ENCODE measurements at places on chromosomes 12 and 14.

- DNase-seq, result no peak
These were observed 14.6 kb upstream of the DDHD1 start for GRCh38 chr14:53167602-53168328.

GRCh38 chr12:79452906-79453305 lies 237.9 kb downstream of the PAWR start:
- DNase-seq, result no peak

- DNase-seq, result no peak
These were observed 2.8 kb downstream of the PRMT8 start for GRCh38 chr12:3493859-3494176.

- no peak for DNase-seq
These were observed 77.4 kb upstream of the ANO4 start for GRCh38 chr12:100716945-100717732.

DNA sequence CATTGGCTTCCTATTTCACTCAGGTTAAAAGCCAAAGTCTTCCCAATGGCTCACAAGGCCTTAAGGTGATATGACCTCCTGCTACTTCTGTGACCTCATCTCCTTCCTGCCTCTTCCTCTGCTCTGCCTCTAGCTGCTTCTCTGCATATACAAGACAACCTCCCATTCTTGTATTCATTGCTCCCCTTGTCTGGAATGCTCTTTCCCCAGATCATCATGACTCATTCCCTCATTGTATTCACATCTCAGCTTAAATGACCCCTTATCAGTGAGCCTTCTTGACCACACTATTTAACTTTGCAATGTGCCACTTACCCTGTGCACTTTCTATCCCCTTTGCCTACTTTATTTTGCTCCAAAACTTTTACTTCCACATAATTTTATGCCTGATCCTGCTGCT lies 90.2 kb downstream of the PPP1R12A start:
- no peak for DNase-seq

- no peak for DNase-seq
These were observed 42.5 kb upstream of the PPM1H start for GRCh38 chr12:62977418-62977817.

DNA sequence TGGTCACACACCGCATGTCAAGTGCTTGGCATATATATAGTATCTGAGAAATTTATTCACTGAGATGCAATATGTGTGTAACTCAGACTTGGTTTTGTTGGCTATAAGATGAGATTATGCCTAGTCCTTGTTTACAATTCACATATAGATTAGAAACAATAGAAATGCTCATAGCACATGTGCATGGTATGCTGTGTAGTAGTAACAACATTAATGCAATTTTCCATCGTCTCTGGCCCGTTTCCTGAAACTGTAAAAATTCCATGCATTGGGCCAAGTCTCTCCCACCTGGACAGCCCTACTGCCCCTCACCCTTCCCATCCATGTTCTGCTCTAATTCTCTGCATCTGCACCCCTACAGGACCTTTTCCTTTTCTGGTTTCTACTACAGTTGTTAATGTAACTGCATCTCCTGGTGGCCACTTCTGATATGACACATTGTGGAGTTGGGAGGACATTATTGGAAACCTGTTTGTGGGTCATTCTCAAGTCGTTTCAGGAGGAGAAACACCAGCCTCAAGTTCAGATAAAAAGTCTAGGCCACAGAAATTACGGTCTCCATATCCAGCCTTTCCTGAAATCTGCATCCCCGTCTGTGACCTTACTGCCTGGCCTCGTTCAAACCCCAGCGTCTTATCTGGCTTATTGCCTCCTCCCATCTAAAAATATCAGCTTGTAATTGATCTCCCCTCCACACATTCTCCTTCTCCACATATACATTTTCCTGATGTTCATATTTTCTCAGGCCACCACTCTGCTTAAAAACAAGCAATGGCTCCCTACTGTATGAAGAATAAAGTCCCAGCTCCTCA lies 37.5 kb downstream of the EMP1 start:
- DNase-seq, result peak; percentile 9

DNA sequence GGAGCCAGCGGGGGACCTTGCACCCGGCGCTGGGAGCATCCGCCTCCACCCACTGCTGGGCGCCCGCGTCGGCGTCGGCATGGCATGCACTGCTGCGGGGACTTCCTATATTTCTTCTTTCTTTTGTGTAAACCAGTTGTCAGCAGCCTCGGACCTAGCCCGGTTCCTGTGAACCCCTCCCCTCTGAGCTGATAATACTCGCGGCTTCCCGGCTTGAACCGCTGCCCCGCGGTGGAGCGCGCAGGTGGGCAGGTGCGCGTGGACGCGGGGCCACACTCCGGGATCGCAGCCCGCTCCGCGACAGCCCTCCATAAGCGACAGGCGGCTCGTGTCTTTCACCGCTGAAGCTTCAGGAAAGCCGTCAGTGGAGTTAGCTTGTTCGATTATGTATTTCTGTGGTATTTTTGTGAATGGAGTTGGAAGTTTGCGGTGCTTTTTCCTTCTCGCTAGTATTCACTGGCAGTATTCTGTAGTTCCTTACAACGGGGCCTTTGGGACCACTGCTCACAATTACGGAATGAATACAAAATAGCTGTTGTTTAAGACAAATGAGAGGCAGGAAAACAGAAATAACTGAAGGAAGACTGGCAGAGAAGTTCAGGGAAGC lies 870 bp downstream of the BMAL2 start:
- DNase-seq, result peak; percentile 8

DNA sequence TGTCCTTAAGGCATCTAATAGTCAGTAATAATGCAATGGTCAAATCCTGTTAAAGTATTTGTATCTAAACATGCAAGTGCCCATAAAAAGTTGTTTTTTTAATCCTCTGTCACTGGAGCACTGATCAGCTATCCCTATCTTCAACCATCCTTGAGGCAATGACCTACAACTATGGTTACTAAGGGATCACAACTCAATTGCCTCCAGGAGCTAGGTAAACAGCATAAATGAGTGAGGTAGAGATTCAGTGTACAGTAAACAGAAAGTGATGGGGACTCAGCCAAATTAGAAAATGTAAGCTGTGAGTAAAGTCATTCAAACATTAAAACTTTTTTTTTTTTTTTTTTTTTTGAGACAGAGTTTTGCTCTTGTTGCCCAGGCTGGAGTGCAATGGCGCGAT lies 18.6 kb downstream of the SPPL3 start:
- no peak for DNase-seq

DNA sequence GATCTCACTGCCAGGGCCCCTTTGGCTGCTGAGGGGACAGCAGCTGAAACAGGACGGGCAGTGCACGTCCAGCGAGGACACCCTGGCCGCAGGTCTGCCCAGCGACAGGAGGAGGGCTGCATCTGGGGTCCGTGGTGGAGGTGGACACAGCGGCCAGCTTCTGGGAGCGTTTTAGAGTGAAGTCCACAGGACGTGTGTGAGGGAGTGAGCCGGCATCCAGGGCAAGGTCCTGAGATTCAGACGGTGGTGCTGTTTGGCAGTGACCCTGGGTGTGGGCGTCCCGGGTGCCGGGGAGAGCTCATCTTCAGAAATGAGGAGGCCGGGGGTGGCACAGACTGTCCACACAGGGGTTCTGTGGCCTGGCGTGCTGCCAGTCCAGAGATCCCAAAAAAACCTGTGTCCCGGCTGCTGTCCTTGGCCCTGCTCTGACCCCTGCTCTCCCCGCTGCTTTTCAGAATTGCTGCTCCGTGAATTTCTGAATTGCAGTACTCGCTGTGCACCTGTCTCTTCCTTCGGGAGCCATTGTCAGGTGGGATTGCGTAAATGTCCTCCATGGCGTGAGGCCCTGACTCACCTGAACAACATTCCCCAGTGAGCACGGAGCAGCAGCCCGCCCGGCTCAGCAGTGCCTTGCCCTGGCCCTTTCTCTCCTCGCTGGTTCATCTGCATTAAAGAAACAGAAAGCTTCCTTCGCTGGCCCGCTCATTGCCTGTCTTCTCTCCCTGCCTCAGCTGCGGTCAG lies 183.5 kb upstream of the C14orf180 start:
- no peak for DNase-seq

DNA sequence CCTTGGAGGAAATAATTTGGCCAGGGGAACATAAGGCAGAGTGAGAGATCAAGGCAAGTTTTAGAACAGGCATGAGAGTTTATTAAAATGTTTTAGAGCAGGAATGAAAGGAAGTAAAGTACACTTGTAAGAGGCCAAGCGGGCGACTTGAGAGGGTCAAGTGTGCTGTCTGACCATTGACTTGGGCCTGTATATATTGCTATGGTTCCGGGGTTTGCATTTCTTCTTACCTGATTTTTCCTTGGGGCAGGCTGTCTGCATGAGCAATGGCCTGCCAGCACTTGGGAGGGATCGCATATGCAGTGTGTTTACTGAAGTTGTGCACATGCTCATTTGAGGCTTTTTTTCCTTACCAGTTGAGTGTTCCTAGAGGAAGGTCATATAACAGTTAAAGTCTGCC lies 214.8 kb downstream of the FUT8 start:
- no peak for DNase-seq

Data from CD4-positive, alpha-beta T cell treated with Interleukin-6 at 100 ng/mL for 8 hours (primary cell).